ENCODE measurements at places on chromosomes 7 and 10. TPM values are rescaled to one million over a fixed set of nuclear protein-coding genes. Genes with fewer than 3 reads are reported as not detected.

GJD4 gene
- total RNA-seq = not detected

NKX6-2 gene
- not detected for total RNA-seq

SDHAF3 gene
- total RNA-seq = 19.7 TPM

NEURL1 gene
- 0.20 TPM for total RNA-seq

ADARB2 gene
- total RNA-seq = 0.59 TPM

STAG3 gene
- total RNA-seq = not detected

MUC3A gene
- 0.14 TPM for total RNA-seq

OIT3 gene
- 0.53 TPM for total RNA-seq

SEMA3D gene
- 2.4 TPM for total RNA-seq

MMP21 gene
- total RNA-seq = 0.71 TPM

HMX2 gene
- not detected for total RNA-seq

GRCh38 chr10:67385089-67385488 lies 310.9 kb downstream of the CTNNA3 start:
- DNase-seq = no peak

- no peak for DNase-seq
These were observed 127.1 kb downstream of the AOAH start for GRCh38 chr7:36597090-36597773.

- DNase-seq = no peak
These were observed 143.9 kb downstream of the PAXIP1 start for GRCh38 chr7:154858836-154859537.

GRCh38 chr10:121556918-121557573 lies 41.2 kb downstream of the FGFR2 start:
- DNase-seq = no peak

DNA sequence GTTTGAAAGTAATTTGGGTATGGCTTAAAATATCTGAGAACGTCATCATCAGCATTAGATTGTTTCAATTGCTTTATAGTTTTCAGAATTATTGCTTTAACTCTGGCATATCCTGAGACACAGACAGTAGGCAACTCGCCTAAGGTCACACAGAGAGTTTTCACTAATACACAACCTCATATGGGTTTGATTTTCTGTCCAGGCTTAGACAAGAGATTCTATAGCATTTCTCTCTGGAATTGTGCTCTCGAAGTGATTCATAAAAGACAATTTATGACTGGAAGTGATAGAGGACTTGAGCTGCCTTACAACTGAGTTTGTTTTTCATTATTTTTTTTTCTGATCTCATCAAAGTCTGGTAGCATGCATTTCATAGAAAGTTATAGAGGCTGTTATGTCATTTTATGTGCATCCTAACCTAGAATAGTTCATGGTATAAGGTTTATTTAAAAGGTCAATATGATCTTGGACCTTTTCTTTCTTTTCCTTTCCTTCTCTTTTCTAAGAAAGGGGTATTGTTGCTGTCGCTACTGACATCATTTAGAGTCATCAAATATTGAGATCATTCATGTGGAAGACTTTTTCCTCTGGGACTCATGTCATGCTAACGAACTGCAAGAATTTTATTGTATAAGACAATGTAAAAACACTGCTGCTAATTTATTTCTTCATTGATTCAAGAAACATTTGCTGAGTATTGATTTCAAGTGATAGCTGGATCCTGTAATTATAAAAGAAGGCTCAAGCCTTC lies 278.2 kb downstream of the PLXDC2 start:
- no peak for DNase-seq

GRCh38 chr7:152395112-152395511 lies 40.7 kb downstream of the KMT2C start:
- DNase-seq = no peak

DNA sequence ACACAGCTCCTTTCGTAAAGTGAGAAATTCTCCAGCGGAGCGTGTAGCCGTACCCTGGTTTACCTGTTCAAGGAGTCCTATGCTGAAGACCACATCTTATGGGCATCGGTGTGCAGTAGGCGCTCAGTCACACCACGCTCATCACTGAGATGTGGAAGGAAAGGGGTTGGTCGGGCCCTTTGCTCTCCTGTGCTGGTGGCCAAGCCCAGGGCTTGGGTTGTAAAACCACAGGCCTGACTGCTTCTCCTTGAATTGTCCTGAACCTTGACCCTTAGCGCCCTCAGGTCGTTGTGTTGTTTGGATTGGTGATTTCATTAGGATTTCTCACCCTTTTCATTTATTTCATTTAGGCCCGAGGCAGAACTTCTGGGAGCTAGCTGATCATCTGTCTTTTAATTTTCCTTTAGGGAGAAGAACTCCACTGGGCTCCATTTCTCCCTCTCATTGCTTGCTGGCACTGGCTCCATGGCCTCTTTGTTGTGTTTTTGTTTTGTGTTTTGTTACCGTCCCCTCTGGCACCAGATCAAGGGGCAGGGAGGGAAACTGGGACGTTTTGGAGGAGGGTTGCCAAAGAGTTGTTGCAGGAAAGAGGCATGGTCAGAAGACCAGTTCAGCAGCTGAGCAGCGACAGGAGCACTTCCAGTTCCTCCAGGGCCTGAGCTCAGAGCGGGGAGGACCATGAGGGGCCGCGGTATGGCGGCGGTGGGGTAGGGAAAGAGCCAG lies 511.4 kb upstream of the GALNT17 start:
- DNase-seq = no peak

DNA sequence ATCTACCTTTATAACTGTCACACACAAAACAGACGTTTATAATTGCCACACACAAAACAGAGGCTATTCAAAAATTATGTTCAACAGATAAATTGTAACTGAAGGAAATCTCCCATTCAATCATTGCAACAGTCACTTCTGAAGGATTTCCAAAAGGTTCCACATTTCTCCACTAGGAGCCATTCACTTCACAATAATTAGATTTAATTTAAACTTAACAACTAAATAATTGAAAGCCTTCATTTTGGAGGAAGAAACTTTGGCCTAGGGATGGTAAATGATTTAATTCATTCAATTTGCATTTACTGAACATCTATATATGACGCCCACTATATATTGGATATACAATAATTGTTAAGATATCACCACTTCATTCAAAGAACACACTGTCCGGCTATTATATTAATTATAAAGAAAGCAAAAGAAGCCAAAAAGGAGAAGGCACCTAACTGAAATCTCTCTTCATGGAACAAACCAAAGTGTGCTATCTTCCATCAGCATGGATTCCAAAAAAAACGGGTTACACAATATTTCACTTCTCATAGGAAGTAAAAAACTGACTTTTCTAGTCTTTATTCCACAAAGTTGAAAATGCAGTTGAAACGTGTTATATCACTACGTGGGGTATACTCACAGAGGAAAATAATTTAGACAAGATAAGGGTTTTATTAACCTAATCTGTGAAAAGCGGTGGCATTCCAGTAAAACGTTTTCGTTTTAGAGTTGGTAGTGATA lies 1.7 kb downstream of the ATAD1 start:
- DNase-seq = no peak

GRCh38 chr10:113985297-113985844 lies 58.3 kb upstream of the ADRB1 start:
- DNase-seq = no peak

- no peak for DNase-seq
These were observed 77.1 kb downstream of the SEC23IP start for GRCh38 chr10:119969609-119970008.

- peak; percentile 62 for DNase-seq
These were observed 117.4 kb downstream of the CABCOCO1 start for GRCh38 chr10:61779950-61780659.

GRCh38 chr10:127314797-127315196 lies 118.4 kb upstream of the INSYN2A start:
- DNase-seq = no peak

DNA sequence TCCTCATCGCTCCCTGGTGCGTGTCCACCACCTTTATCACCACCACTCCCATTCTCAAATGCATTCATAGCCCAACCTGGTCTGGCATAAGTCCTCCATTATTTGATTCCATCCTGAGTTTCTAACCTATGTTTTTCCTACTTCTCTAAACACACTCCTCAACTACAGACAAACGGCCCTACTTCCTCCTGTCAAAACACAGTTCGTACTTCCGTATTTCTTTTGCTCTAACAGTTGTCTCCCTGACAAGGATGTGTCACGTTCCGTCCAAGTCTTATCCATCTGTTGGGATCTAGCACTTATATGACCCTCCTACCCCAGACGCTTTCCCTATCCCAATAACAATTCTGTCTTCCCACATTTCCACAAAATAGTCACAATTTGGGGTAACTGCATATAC lies 46.8 kb downstream of the DOCK4 start:
- no peak for DNase-seq

DNA sequence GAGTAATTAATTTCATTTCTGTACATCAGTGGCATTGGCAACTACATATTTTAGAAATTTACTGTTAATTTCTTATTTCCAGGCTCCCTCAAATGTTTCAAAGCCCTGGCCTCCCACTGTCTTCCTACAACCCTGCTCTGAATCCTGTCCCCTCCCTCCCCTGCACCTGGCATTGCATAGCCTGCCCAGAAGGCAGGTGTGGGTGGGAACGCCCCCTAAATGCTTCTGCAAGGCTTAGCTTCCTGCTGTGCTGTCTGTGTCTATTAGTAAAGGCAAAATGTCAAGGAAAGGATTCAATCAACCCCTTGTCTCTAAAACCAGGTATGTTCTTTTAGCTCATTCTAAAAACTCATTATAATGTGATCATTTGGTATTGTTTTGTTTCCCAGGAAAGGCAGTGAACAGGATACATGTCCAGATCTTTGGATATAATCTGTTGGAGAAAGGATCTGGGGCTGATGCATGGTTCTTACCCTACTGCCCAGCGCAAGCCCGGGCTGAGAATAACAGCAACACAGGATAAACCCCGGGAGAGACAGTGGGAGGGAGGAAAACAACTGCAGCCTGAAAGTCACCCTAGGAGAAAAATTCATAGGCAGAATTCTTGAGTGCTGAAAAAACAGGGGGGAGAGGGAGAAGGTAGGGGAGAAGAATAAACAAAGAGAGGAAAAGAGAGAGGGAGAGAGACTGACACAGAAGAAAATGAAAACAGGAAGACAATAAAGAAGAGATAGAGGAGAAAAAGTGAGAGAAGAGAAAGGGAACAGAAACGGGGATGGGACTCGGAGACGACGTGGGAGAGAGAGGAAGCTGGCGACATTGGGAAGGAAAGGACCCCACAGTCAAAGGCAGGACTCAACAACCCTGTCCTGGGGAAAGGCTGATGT lies 589 bp downstream of the ZNF488 start:
- DNase-seq = no peak

DNA sequence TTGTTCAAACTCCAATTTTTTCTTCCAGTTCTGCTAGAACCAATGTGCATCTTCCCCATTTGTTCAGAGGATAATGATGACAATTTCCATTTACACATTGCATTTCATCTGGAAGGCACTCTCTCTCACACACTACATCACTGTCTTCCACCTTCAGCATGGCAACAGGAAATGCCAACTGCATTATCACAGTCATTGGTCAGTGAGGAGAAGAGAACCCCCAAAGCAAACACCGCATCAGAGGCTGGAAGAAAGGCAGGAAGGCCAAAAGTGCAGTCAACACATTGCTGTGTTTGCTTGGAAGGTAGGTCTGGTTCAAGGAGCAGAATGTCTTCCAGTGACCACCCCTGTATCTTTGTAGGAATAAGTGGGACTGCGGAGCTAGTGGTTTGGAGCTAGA lies 192.2 kb upstream of the RHOBTB1 start:
- no peak for DNase-seq

DNA sequence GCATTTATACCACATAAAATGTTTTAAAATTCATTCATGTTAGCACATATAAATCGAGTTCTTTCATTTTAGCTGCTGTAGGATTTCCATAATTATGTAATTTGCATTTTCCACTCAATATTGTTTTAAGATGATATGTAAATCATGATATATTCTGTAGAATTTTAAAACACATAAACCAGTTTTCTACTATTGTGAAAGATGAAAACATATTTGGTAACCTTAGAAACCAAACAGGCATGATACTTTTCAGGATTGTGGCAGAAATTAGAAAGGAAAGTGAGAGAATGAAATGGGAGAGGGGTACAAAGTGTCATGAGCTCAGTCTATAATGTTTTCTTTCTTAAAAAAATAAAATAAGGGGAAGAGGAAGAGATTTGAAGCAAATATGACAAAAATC lies 269.3 kb downstream of the PPP1R3A start:
- no peak for DNase-seq

DNA sequence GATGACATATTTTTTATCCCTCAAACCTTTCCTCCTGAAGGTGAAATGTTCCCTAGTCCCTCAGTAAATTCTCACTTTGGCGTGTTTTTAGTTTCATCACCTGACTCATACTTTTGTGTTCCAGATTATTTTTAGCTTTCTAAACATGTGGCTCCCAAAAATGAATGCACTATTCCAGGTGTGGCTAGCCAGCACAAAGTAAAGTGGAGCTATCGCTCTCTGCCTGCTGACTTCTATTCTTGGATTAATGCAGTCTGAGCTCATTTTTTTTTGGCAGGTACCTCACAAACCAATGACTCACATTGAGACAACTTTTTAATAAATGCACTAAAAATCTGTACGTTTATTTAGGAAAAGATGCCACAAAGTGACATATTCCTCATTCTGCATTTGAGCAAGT lies 58.8 kb upstream of the LANCL2 start:
- no peak for DNase-seq

GRCh38 chr7:116918704-116919103 lies 34.6 kb upstream of the ST7 start:
- DNase-seq = no peak

DNA sequence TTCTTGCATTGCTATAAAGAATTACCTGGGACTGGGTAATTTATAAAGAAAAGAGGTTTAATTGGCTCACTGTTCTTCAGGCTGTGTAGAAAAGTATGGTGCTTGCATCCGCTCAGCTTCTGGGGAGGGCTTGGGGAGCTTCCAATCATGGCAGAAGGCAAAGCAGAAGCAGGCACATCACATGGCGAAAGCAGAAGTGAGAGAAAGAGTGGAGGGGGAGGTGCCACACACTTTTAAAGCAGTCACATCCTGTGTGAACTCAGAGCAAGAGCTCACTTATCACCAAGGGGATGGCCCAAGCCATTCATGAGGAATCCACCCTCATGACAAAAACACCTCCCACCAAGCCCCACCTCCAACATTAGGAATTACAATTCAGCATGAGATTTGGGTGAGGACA lies 303.5 kb downstream of the OTUD1 start:
- DNase-seq = no peak

GRCh38 chr7:91551377-91552175 lies 287.3 kb downstream of the FZD1 start:
- DNase-seq = no peak

- DNase-seq = no peak
These were observed 21.4 kb downstream of the CREB5 start for GRCh38 chr7:28433699-28434219.

DNA sequence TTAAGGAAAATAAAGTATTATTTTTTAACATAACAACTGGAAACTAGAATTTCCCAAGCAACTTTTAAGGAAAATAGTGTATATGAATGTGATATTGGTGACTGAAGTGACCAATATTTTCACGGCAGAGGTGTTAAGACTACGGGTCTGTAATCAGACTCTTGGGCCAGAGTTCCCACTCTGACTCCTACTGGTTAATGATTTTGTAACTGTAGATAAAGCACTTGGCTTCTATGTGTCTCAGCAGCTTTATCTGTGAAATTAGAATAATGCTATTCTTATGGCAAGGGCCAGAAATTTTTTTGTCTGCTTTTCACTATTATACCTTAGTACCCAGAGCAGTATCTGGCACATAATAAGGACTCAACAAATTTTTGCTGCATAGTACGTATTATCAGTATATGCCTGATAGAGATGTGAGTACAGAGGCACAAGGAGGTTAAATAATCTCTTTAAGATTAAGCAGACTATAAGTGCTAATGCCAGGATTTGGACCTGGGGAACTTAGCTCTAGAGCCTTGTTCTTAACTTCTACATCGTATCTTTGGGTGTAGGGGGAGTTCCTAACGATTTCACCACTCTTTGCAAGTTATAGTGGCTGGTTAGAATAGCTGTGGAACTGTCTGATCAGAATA lies 186.1 kb upstream of the SLC26A5 start:
- no peak for DNase-seq

GRCh38 chr10:80522756-80523363 lies 14.8 kb upstream of the SH2D4B start:
- DNase-seq = no peak

Data from right cardiac atrium (tissue), 5 donors.